ENCODE measurements at places on chromosomes 11 and 22.

GRCh38 chr11:105177658-105178057, 38.1 kb upstream of the CARD18 start:
- no peak for DNase-seq

- no peak for DNase-seq
Measured at GRCh38 chr22:19666673-19667593, 47.4 kb upstream of the SEPTIN5 start.

DNA sequence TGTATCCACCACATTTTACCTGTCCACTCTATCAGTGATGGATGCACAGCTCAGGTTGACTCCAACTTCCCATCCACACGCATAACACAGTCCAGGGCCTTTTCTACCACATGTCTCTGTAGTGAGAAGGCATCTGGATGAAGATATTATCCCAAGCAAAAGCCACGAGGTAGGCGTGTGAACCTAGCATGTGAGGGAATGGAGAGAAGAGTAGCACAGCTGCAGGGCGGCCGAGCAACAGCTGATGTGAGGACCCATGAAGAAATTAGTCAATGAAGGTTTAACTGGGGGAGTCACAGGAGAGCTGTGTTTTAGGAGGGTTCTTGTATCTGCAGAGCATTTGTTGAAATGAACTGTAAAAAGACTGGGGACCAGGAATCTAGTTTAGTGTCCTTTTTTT, 144.6 kb upstream of the PITPNB start:
- no peak for DNase-seq

DNA sequence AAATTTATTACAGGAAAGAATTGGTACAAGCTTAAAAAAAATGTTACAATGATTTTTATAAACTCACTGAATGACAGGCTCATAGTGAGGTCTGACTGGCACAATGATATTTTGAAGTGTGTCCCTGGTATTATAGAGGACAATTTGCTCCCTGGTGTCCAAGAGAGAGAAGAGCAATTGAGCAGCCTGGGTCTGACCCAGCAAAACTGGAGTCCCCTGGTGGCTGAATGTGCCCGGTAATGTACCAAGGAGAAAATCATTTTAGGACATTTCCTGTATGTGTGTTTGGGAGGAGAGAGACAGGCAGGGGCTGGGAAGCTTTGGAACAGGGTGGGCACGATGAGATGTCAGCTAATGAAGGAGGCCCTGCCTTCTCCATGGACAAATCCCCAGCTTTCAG, 125.3 kb downstream of the APOL5 start:
- DNase-seq, result peak; percentile 7

GRCh38 chr11:73177380-73177777, 35.3 kb upstream of the FCHSD2 start:
- no peak for DNase-seq

DNA sequence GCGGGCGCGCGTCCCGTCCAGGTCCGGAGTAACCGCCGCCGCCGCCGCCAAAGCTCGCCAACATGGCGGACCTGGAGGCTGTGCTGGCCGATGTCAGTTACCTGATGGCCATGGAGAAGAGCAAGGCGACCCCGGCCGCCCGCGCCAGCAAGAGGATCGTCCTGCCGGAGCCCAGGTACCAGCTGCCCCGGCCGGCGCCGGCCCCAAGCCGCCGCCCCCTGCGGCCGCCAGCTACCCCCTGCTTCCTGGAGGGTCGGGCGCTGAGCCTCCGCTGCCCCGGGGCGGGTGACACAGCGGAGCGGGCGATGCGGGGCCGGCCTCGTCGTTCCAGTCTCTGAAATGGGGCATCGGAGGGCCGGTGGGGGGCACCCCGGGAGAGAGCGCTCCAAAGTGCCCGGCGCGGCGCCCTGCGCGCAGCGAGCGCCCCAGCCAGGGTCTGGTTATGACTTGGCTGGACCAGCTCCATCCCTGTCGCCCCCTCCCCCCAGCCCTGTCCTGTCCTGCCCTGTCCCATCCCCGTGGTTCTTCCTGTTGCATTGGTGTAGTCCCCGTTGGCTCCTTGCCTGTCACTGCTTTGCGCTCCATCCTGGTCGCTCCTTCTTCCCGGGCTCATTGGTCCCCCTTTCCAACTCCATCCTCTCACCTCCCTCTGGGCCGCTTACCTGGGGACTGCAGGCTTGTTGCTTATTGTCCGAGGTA, 653 bp downstream of the GRK3 start:
- peak; percentile 7 for DNase-seq

- no peak for DNase-seq
Measured at GRCh38 chr11:36500315-36500721, 9.8 kb downstream of the TRAF6 start.

GRCh38 chr11:133413703-133414102, 118.6 kb downstream of the OPCML start:
- DNase-seq, result no peak

DNA sequence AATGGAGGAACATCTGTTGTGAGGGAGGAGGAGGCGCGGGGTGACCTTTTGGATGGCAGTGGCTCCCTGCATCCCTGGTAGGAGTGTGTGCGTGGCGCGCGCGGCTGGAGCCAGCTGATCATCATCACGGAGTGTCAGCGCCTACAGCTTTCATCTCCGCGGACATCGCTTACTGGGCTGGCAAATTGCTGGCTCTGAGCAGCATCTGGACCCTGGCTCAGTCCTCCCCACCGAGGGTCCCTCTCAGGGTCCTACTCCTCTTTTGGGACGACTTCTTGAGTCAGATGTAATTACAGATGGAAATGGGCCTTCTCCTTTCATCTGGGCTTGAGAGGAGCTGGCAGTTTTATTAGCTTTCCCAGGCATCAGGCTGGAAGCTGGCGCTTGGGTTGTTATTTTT, 85.3 kb downstream of the CACNA1I start:
- no peak for DNase-seq

GRCh38 chr22:40898850-40899357, 37.0 kb upstream of the DNAJB7 start:
- DNase-seq, result no peak

DNA sequence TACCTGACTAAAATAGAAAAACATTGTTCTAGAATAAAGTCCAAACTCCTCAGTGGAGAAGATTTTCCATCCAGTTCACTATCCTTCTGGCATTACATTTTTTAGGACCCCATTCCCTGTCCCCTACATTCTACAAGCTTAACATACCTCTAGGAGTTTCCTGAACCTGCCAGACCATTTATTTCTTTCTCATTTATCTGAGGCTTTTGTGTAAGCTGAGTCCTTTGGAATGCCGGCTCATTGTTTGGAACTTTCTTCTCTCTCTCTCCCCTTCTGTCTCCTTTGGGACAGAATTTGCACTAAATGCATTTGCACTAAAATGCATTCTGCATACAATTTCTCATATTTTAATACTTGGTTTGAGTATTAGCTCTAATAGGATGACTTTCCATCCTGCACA, 393.0 kb upstream of the ANO3 start:
- no peak for DNase-seq

GRCh38 chr11:2728663-2729332, 29.0 kb upstream of the KCNQ1OT1 start:
- DNase-seq, result no peak

GRCh38 chr11:72556433-72556832, 117.8 kb downstream of the PDE2A start:
- DNase-seq, result no peak

- peak; percentile 63 for DNase-seq
Measured at GRCh38 chr11:47523490-47524225, 29.3 kb downstream of the CELF1 start.

- no peak for DNase-seq
Measured at GRCh38 chr11:111707039-111707690, 59.0 kb downstream of the PPP2R1B start.

GRCh38 chr11:122031813-122032212, 84.2 kb downstream of the BLID start:
- no peak for DNase-seq

DNA sequence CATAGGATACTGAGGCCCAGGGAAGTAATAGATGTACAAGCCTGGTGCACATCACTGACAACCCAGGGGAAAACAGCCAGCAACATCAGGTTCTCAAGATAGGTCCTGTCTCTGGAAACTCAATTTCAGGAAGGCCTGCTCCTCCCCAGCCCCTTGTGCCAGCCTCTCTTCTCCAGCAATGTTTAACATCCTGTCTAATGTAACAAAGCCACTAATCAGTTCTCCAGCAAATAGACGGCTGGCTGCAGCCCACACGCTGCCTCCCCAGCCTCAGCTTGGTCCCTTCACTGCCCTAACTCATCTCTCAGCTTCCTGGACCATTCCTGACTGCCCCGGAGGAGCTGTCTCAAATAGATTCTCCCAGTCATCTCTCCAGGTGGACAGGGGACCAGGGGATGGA, 37.8 kb downstream of the RPL27A start:
- no peak for DNase-seq

- DNase-seq, result no peak
Measured at GRCh38 chr11:111684251-111684650, 81.9 kb downstream of the PPP2R1B start.

- DNase-seq, result no peak
Measured at GRCh38 chr11:64744544-64745188, 724 bp upstream of the RASGRP2 start.

- peak; percentile 69 for DNase-seq
Measured at GRCh38 chr22:22156716-22157347, 87.8 kb upstream of the VPREB1 start.

DNA sequence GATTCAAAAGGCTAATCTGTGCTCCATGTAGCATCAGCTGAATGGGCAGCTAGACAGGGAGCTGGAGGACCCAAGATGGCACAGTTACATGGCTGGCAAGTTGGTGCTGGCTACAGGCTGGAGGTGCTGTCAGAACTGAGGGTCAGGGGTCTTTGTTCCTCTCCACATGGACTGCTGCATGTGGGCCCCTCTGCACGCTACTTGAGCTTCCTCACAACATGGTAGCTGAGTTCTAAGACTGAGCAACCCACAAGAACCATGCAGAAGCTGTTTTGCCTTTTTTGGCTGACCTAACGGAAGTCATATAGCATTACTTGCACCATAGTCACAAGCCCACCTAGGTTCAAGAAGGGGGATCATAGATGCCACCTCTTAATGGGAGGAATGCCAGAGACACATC, 196.1 kb downstream of the GRIK4 start:
- DNase-seq, result no peak

GRCh38 chr22:17258788-17259148, 39.5 kb upstream of the ADA2 start:
- no peak for DNase-seq

- DNase-seq, result no peak
Measured at GRCh38 chr11:7348432-7349304, 97.0 kb downstream of the SYT9 start.

- DNase-seq, result peak; percentile 33
Measured at GRCh38 chr22:42560781-42561180, 7.0 kb downstream of the SERHL2 start.

- peak; percentile 42 for DNase-seq
Measured at GRCh38 chr22:41576877-41577276, 12.8 kb downstream of the PMM1 start.

DNA sequence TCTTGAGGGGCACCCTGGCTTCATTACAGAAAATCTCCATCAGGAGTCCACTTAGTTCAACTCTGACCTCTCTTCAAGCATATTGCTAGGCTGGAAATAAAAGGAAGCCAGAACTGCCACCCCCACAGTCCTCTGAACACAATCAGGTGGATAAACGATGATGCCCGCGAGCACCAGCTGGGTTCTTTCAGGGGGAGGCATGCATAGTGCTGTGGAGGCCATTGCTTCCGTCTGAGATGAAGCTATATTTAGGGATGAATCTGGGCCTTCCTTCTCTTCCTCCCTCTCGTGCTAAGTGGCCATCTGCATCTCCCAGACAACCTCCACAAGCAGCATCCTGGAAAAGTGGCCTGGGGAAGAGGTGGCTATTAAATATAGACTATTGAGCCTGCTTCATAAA, 3.9 kb upstream of the MICAL2 start:
- DNase-seq, result no peak

- DNase-seq, result peak; percentile 43
Measured at GRCh38 chr22:45164270-45165088, 754 bp downstream of the NUP50 start.

DNA sequence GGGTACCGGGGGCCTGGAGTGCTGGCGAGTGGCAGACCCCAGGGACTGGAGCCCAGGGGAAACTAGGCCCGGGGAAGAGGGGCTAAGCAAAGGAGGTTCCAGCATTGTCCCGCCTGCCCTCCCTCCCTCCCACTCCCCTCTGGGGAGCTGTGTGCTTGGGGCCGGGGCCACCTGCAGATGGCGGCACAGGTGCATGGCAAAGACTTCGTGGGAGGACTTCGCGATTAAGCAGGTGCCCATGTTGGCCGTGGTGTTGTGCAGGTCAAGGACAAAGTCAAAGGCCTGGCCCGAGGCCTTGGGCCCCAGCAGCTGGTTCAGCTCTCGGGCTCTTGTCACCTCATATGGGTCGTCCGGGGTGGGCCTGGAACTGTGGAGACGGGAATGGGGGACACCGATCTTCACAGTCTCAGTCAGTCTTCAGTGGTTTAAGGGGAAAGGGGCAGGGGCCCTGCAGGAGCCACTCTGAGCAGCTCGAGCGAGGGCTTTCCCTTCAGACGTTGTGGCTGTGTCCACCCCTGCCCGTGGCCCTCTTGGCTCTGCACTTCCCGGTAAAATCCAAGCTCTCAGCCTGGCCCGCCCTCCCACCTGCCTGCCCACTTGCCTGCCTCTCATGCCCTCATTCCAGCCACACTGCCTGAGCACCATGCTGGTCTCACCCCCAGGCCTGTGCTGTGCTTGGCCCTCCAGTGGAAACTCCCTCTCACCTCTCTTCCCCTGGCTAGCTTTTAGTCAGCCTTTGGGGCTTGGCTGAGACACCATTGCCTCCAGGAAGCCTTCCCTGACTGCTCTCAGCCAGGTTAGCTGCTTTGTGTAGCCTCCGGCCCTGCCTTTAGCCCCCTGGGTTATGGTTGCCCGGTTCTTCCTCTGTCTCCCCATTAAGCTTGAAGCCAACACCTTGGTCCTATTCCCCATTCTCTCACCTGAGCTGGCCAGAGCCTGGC, 4.7 kb downstream of the ACY3 start:
- DNase-seq, result no peak

DNA sequence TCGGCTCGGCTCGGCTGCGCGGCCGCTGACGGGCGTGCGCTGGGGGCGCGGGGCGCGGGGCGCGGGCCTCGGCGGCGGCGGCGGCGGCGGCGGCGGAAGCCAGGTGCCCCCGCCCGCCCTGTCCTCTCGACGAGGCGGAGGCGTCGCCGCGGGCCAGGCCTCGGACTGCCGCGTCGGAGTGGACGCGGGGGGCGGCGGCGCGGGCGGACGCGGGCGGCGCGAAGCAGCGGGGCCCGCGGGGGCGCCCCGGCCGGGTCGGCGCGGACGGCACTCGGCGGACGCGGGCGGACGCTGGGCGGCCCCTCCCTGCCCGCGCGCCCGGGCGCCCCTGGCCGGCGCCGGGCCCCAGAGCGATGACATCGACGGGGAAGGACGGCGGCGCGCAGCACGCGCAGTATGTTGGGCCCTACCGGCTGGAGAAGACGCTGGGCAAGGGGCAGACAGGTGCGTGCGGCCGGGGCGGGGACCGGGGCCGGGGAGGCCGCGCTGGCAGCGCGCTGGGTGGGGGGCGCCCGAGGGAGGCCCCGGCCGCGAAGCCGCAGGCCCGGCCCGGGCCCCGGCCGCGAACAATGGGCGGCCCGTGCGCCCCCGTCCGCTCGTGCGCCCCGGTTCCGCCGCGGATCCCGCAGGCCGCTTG, at the start of gene BRSK2:
Gene BRSK2 (plus strand): TSS at position 3 of the 637 bp plus-strand sequence. CDS start 351 bp downstream, at position 354.
- DNase-seq, result peak; percentile 16

All from CD4-positive, alpha-beta T cell treated with Interleukin-17A for 4 hours (primary cell).